NCI-H774 (cell line): ENCODE measurements at places on chromosomes 11 and 22.

DNA sequence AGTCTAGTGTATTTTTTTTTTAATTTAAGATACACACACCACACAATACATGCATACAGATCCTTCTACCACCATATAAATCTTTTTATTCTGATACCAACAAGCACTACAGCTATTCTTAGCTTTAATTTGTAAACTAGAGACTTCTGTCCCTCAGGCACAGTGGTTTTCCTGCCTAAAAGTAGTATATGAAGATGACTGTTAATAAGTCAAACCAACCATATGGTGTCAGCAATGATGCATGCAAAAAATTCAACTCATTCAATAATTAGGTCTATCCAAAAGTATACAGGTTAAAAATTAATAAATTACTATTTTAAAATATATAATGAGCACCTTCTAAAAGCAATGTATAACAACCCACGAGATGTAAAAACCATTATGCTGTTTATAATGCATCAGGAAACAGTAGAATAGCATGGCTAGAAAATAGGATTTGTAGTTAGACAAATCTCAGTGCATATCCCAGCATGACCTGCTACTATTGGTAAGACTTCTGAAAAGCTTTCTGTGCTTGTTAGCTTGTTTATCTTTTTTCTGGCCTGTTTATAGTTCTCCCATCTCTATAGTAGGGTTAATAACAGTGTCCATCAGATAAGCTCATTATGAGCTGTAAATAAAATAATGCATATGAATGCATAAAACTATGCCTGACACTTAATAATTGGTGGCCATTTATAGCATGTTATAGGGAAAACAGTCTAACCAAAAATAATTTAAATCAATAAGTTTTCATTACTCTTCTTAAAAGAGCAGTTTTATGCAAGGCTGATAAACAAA is 10.2 kb downstream of the RAB38 start:
- DNase-seq = no peak

DNA sequence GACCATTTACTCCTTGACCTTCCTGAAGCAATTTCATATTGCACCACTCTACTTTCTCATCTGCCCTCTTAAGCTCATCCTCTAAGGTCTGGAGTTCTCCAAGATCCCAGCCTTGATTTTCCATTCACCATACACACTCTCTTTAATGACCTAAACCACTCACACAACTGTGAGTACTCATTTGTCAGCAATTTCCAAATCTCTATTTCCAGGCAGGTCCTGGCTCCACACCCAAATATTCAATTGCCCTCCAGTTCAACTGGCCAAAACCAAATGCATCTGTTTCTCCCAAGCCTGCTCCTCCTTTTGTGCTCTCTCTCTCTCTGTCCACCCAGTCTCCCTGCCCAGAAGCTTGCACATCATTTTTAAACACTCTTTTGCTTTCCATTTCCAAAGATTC is 39.6 kb downstream of the NEU3 start:
- DNase-seq = no peak

DNA sequence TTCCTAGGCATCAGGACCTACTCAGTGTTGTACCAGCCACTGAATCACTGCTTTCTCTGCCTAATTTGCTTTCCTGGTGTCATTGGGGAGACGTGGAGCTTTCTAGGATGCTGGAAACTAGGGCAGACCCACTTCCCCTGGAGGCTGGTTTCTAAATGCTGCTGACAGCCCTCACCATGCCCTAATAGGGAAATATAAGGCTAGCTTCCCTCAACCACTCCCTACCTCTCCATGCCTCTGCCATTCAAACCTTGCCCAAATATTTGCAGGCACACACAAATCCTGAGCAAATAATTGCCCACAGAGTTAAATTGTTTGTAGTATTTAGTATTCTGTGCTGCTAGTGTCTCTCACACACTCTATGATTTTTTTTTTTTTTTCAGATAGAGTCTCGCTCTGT is 310.2 kb downstream of the DDX10 start:
- DNase-seq = peak; percentile 79

GRCh38 chr11:27635567-27636037 is 64.7 kb downstream of the BDNF start:
- no peak for DNase-seq

DNA sequence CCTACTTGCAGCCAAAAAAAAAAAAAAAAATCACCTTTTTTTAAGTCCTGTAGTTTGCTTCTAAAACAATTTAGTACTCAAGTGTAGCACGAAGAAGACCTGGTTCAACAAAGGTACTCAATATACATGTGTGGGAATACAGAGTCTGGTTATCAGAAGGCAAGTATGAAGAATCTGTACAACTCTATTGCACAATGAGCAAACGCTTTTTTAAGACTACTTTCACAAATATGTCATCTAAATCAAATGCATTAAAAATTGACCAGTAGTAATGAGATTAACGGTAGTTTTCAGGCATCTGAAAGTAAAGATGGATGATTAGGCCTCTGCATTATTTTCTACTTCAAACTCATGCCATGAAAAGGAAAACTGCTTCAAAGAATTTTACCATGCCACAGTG is 9.5 kb downstream of the CHORDC1 start:
- DNase-seq = no peak

- DNase-seq = no peak
Observed at GRCh38 chr11:26842478-26843282, 120.8 kb upstream of the SLC5A12 start.

GRCh38 chr11:19110295-19110694 is 6.7 kb upstream of the ZDHHC13 start:
- DNase-seq = peak; percentile 58

DNA sequence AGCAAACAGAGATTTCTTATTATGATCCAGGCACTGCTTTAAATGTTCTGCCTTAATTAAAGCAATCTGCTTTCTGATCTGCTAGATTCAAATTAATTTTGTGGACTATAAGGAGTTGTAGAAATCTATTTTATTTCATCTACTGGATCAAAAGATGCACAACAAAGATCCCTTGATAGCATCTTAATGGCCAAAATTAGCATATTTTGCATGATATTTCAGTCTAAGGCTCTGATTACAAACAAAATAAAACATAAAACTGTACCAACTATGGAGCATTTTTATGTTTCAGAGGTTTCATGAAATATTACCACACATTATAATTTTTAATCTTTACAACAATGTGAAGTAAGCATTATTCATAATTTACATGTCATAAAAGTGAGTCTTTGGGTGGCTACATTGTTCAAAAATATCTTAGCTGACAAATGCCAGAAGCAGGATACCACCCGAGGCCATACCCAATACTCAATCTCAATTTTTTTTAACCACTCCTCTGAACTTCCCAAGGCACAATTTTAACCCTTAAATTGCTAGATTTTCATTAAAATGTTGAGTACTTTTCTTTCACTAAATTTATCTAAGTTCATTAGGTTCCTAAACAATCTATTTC is 929.5 kb downstream of the KCNA4 start:
- DNase-seq = no peak

GRCh38 chr11:94271885-94272372 is 32.5 kb upstream of the IZUMO1R start:
- DNase-seq = no peak

- no peak for DNase-seq
Observed at GRCh38 chr11:126663749-126664592, 308.5 kb downstream of the ST3GAL4 start.

- DNase-seq = no peak
Observed at GRCh38 chr11:15406851-15407351, 292.2 kb downstream of the INSC start.

GRCh38 chr11:60866911-60867870 is at the start of gene ZP1:
Gene ZP1, plus strand, starts transcription at chr11:60867542. Its CDS starts 20 bp downstream, at chr11:60867562.
- DNase-seq = peak; percentile 48

DNA sequence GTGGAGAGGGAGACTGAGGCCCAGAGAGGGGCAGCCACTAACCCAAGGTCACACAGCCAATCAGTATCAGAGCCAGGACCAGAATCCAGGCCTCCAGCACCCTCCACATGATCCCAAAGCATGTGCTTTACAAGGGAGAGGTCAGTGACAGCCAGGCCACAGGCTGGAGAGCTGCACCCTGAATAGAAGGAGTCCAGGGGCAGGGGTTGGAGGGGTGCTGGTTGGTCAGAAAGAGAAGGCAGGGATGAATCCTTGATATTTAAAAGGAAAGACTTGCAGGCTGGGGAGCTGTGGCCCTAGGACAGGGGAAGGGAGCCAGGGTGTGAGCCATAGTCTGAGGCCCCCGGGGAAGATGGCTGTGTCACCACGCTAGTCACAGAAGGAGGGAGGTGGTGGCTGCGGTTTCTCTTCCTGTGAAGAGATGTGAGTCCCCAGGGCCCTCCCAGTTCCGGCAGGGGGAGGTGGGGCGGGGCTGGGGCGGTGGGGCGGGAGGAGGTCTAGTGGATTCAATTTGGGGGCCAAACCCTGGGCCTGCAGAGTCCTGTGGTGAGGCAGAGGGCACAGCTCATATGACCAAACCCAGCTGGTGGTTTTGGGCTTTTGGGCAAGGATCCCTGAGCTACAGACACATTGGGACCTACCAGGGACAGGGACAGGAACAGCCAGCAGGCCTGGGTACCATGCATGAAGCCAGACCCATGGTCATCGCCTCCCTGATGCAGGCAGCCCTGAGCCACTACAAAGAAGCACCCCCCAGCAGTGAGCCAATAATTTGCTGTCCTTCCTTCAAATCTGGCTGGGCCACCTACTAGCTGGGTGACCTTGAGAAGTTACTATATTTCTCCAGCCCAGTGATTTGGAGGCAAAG is 14.0 kb downstream of the RAC2 start:
- no peak for DNase-seq
